ENCODE measurements at places on chromosomes 6 and 20.

DNA sequence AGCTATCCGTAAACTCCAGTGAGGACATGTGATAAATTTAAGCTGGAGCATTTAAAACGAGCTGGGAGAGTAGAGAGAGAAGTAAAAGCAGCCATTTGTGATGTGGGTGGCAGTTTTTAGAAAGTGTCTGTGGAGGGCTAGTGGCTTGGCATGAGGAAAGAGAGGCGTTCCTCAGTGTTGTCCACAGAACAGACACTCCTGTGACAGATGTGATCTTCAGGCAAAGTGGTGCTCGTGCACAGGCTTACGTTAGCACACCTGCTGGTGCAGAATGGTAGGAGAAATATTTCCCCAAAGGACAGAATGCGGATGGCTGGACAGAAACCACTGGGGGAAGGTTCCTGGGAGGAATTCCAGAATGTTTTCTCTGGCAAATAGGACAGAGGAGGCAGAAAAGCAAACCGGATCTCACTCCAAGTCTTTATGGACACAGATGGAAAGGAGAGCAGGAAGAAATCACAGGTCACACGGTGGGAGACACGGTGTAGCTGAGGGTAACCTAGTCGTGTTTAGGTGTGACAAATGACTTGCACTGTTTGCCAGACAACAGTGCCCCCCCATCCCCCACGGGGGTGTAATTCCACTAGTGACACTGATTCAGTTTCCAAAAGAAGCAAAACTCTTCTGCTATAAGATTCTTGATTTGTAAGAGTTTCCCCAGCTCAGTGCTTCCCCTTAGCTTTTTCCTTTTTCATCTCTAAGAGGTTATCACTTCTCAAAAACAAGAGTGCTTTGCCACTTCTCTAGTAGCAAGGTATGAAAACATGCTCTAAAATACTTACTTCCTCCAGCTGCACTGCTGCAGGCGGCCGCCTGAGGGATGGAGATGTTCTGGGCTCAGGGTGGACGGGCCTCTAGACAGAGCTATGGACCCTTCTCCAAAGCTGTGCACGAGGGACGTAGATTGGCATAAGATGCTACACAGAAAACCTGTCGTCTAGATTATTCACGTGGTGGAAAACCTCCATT is 293.2 kb downstream of the QKI start:
- H3K36me3 ChIP-seq, result no peaks in the 10 kb centered on the region
- H3K4me1 ChIP-seq, result no peaks in the 10 kb centered on the region
- DNase-seq, result no peak
- H3K27ac ChIP-seq, result no peak overlapping the region
- H3K4me3 ChIP-seq, result no peak overlapping the region
- no peaks in the 10 kb centered on the region for H3K27me3 ChIP-seq

DNA sequence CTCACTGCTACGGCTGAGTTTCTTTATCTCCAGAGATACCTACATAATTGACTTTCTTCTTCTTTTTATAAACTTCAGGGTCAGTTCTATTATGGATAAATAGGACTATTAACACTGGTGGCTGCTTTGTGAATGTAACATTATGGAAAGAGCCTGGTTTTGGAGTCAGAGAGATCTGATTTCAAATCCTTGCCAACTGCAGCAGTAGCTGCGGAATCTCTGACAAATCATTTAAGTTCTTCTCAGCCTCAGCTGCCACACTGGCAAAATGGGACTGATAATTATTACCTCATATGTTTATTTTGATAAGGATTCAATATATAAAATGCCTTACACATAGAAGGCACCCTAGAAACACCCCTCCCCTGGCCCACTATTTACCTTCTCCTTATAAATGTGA is 160.5 kb downstream of the BACH2 start:
- no peak overlapping the region for H3K27ac ChIP-seq
- no peak for DNase-seq
- no peak overlapping the region for H3K4me3 ChIP-seq
- H3K4me1 ChIP-seq, result no peaks in the 10 kb centered on the region
- no peaks in the 10 kb centered on the region for H3K27me3 ChIP-seq

DNA sequence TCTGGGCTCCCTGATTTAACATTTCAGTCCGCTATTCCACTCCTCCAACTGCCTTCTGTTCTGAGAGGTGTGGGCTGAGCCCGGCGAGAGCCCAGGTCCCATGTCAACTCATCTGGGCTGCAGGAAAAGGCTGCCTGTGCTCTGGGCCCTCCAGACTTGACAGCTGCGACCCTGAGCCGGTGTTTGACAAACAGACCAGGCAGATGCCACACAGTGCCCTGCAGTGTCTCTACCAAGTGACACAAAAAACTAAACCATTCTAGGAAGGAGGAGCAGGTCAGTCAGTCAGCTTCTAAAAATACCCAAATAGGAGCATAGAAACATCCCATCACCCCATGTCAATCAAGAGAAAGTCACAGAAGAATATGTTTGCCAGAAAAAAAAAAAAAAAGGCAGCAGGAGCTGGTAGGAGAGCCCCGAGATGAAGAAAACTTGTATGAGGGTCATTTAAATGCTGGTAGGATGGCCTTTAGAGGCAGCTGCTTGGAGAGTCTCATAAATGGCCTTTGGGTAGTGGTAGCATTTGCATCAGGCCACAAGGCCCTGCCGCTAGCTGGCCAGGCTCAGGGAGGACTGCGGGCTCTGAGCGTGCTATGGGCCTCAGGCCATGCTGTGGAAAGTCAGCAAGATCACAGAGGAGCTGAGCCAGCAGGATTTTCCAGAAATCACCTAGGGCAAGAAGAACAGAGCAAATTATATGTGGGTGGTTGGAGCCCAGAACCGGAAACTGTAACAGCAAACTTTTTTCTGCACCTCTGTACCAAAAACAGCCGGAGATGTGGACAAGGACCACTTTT is 36.6 kb upstream of the GFOD1 start:
- no peak overlapping the region for H3K4me3 ChIP-seq
- H3K36me3 ChIP-seq, result no peaks in the 10 kb centered on the region
- 0 out of 2 replicates have a peak, but pooled peaks cover 3% of the 10 kb centered on the region for H3K4me1 ChIP-seq
- H3K27me3 ChIP-seq, result no peaks in the 10 kb centered on the region
- DNase-seq, result no peak

- no peak overlapping the region for H3K27ac ChIP-seq
- no peak for DNase-seq
- peaks cover 3% of the 10 kb centered on the region for H3K4me1 ChIP-seq
- H3K27me3 ChIP-seq, result no peaks in the 10 kb centered on the region
These were observed 6.1 kb downstream of the EEF1A1 start for GRCh38 chr6:73514746-73515110.

DNA sequence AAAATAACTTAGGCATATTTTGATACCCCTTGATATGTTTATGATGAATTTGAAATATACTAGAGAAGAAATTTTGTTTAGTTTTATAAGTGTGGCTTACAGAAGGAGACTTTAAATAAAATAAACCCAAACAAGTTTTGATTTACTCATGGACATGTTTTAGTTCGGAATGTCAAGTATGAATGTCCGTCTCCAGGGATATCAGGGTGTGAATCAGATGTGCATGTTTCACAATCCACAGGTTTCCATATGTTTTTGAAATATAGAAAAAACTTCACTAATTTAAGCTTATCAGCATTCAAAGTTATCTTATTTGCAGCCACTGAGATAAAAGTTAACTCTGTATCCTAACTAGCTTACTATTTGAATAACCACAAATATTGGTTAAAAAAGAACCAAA is 51.5 kb downstream of the PLCB1 start:
- H3K36me3 ChIP-seq, result no peaks in the 10 kb centered on the region
- H3K27me3 ChIP-seq, result no peaks in the 10 kb centered on the region
- no peak overlapping the region for H3K27ac ChIP-seq
- DNase-seq, result no peak

GRCh38 chr6:118485601-118486550 is 62.2 kb upstream of the PLN start:
- H3K4me1 ChIP-seq, result no peaks in the 10 kb centered on the region
- DNase-seq, result no peak
- no peak overlapping the region for H3K4me3 ChIP-seq
- H3K27me3 ChIP-seq, result no peaks in the 10 kb centered on the region

DNA sequence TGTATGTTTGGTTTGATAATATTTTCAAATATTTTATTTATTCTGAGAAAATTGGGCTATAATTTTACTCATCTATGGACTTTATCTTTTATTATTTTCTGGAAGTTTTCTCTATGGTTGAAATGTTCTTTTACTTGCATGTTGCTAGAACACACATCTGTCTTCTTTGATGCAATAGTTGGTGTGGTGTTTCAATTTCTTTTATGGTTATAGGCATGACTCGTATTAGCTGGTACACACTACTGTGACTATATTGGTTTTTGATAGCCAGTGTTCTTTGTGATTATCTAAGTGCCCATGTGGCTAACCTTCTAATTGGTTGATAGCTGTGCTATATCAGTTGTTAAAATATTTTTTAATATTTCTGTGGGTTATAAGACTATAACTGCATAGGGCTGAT is 1343.3 kb upstream of the GJE1 start:
- no peak overlapping the region for H3K27ac ChIP-seq
- no peaks in the 10 kb centered on the region for H3K27me3 ChIP-seq
- no peaks in the 10 kb centered on the region for H3K4me1 ChIP-seq
- H3K36me3 ChIP-seq, result no peaks in the 10 kb centered on the region
- H3K4me3 ChIP-seq, result no peak overlapping the region
- DNase-seq, result no peak

DNA sequence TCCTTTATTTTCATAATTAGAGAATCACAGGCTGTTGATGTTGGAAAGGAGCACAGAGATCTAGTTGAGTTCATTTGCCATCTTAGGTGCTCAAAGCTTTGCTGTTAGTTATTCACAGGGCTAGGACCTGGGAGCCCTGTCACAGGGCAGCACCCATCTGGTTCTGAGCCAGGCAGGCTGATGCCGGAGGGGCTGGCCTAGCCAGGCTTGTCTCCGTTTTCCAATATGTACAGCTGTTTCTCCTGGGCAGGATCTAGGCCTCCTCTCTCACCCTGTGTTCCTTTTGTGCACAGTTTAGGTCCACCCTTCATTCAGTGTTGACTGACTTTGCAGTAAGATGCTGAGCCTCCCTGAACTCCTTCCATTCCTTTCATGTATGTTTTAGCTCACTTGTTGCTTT is 33.4 kb downstream of the LRRC1 start:
- no peaks in the 10 kb centered on the region for H3K27me3 ChIP-seq
- peaks cover 10% of the 10 kb centered on the region for H3K4me1 ChIP-seq
- no peak overlapping the region for H3K4me3 ChIP-seq
- DNase-seq, result no peak
- no peak overlapping the region for H3K27ac ChIP-seq

DNA sequence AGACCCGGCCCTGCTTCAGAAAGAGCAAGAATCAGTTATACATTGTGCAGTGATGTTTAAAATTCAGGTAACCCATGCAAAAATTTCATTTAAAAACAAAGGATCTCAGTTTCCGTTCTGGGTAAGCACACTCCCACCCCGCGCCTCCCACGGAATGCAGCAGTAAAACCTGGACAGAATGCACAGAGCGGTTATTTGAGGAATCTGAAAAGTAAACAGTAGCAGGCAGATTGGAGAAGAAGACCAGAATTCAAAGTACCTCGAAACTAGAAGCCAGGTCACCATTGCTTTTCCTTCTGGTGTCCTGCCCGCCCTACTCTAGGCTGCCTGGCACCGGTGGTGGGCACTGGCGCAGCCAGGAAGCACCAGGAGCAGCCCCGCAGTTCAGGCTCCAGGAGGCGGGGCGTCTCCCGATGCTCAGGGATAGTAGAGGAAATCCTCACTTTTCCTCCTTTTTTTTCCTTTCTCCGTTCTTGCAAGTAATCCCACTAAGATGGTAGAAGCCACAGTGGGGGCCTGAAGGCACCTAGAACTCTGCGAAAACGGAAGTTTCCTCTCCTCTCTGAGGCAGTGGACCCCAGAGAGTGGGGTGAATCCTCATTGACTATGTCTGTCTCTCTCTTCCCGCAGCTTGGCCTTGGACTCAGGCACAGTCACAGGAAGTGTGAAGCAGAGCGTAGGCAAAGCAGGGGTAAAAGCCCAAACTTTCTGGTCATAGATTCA is 28.3 kb downstream of the METTL24 start:
- H3K4me1 ChIP-seq, result no peaks in the 10 kb centered on the region
- no peaks in the 10 kb centered on the region for H3K36me3 ChIP-seq
- no peaks in the 10 kb centered on the region for H3K27me3 ChIP-seq
- no peak for DNase-seq

DNA sequence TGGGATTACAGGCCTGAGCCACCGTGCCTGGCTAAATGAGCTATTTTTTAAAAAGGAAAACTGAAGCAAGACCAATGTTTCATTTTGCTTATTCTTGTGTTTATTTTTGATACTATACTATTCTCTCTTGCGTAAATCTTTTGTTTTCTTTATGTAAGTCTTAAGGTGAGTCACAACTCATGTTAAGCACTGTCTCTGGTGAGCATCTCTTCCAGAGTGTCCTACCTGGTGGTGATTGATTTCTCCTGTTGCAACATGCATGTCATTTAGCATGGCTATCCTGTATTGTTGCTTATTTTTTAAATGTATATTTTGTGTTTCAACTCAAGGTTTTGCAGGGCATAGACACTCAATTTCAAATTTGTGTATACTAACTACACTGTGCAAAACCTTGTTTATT is 336.0 kb downstream of the RFPL4B start:
- no peak overlapping the region for H3K27ac ChIP-seq
- H3K36me3 ChIP-seq, result no peaks in the 10 kb centered on the region
- no peaks in the 10 kb centered on the region for H3K4me1 ChIP-seq
- H3K4me3 ChIP-seq, result no peak overlapping the region
- DNase-seq, result no peak

DNA sequence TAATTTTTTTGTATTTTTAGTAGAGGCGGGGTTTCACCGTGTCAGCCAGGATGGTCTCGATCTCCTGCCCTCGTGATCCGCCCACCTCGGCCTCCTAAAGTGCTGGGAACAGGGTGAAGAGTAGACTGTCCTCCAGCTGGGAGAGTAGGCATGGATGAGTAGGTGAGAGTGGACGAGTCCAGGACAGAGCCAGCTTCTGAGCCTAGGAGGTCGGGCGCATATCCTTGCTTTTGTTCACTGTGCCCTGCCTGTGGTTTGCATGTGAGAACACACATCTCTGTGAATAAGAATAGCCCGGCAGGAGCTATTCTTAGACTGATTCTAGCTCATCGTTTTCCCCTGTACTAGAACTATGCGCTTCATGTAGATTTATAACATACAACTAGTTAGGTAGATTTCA is 78.3 kb downstream of the RPP40 start:
- no peak overlapping the region for H3K4me3 ChIP-seq
- no peaks in the 10 kb centered on the region for H3K27me3 ChIP-seq

DNA sequence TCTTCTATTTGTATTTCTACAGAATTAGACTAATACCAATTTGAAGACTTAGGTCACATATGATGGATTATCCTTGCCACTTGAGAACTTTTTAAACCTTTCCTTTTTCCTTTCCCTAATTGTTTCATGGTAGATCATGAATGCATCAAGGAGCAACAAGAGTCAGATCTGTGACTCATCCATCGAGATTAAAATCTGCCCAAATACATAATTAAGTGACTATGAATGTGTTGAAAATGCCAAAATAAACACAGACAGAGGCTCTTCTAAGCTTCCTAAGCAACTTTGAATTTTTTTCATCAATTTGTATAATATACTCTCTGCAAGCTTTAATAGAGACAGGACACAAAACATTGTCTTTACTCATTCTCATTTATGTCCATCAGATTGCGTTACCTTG is 23.5 kb upstream of the HTR1E start:
- H3K4me1 ChIP-seq, result no peaks in the 10 kb centered on the region
- no peak overlapping the region for H3K27ac ChIP-seq
- H3K36me3 ChIP-seq, result no peaks in the 10 kb centered on the region
- DNase-seq, result no peak
- no peaks in the 10 kb centered on the region for H3K27me3 ChIP-seq

GRCh38 chr6:122222761-122223160 is 176.7 kb upstream of the HSF2 start:
- H3K27ac ChIP-seq, result no peak overlapping the region
- no peak for DNase-seq
- H3K36me3 ChIP-seq, result no peaks in the 10 kb centered on the region
- H3K4me3 ChIP-seq, result no peak overlapping the region
- no peaks in the 10 kb centered on the region for H3K4me1 ChIP-seq
